ENCODE measurements at places on chromosomes 3 and 15.

- DNase-seq: no peak
Observed at GRCh38 chr3:148943506-148944205, 47.7 kb upstream of the GYG1 start.

DNA sequence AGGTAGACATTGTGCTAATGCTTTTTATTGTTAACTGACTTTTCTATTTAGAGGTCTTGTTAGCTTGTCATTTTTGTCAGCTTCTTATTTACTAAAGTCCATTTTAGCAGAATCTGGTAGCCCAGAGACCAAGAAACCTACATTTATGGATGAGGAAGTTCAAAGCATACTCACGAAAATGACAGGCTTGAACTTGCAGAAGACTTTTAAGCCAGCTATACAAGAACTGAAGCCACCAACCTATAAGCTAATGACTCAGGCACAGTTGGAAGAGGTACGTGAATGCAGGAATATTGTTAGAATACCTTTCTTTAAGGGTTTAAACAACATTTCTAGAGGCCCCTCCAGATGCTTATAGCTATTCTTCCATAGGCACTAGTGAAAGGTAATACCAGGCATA is 3.0 kb downstream of the MRPS22 start:
- no peak for DNase-seq

DNA sequence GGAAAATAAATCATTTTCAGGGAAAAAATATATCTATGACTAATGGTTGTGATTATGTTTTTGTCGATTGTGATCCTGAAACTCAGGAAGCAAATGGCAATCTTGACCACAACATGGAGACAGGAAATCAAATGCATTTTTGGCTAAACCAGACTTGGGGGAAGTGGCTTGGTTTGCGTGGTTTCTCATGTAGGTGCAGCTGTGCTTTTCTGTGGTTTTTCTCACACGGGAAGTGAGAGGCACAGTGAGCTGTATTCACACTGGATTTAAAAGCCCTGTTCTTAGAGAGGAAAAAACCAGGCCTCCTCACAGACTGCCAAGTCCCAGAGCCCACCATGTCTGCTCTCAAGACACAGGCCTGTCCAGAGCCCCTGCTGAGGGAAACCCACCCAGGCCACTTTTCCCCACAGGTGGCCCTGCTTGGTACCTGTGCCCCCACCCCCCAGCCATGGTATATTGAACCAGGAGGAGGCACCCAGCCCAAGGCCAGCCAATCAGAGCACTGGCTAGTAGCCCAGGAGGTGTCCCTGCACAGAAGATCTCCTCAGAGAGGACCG is 46.1 kb downstream of the BTD start:
- DNase-seq: no peak

- DNase-seq: no peak
Observed at GRCh38 chr3:78201091-78201490, 1161.2 kb downstream of the ROBO2 start.

DNA sequence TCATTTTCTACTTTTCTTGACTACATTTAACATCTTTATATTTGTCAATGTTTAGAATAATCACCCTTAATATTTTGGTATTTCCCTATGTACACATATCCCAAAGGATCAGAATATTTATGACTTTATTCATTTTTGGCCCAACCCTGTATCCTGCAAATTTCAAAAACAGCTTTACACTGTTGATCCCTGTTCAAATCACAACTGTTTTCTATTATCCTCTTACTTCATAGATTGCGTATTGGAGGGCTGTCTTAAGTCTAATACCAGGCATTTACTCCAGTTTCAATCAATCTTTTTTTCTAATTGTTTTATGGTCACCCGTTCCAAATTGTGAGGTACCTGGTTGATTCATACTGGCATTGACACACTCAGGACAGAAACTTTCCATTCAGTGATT is 107.9 kb downstream of the RPL22L1 start:
- DNase-seq: no peak

GRCh38 chr3:29283231-29284119 is 2.6 kb downstream of the RBMS3 start:
- DNase-seq: no peak

- DNase-seq: no peak
Observed at GRCh38 chr3:167918686-167919085, 177.0 kb downstream of the GOLIM4 start.

GRCh38 chr3:175741951-175742350 is 882.8 kb downstream of the NAALADL2 start:
- DNase-seq: no peak

GRCh38 chr3:138127636-138128365 is 4.4 kb downstream of the A4GNT start:
- no peak for DNase-seq

- DNase-seq: no peak
Observed at GRCh38 chr3:93843981-93844380, 129.7 kb downstream of the PROS1 start.

- DNase-seq: no peak
Observed at GRCh38 chr3:171172070-171172469, 145.6 kb upstream of the SLC2A2 start.

DNA sequence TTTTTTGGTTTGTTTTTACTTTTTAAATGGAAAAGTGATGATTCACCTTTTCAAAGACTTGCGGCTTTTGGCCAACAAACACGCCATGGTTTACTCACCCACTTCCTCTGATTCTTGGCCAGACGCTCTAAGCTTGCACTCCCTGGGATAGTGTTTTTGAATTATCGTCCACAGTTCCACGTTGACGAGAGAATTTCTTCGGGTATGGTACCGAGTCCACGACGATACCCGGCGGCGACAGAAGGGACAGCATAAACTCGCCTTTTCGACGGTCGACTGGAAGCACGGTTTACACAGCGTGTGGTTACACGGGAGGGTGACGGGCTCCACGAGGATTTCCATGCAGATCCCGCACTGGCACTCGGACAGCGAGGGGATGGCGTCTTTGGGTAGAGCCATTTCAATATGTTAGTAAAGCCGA is 783 bp downstream of the RNF168 start:
- no peak for DNase-seq

- no peak for DNase-seq
Observed at GRCh38 chr3:165103616-165104015, 25.3 kb upstream of the SI start.

- no peak for DNase-seq
Observed at GRCh38 chr15:53400986-53401385, 358.5 kb downstream of the WDR72 start.

DNA sequence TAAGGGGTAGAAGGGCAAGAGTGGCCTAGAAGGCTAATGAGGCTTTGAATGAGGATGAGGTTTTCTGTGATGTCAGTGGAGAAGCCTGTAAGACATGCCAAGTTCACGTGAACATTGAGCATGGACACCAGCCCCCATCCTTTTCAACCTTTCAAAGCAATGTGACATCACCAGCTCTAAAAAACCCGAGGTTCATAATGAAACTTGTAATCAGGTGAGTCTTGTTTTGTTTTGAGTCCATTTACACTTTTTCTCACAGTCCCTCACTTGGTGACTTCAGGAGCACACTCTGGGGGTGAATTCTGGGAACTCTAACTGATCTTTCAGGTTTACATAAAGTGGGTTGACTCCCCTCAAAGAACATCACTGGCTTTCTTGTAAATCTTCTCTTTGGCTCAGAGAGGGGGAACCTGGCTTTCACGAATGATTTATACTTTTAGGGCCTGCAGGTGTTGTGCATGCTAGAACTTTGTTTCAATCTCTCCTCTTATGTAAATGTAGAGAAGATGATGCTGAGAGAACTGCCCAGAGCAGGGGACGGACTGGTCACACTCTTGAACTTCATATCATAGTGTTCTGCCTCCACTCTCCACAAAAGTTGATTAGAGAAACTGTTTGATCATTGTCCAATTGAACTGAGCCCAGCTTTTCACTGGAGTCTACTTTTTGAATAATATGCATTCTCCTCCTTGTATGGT is 224.7 kb upstream of the SATB1 start:
- peak; percentile 41 for DNase-seq

DNA sequence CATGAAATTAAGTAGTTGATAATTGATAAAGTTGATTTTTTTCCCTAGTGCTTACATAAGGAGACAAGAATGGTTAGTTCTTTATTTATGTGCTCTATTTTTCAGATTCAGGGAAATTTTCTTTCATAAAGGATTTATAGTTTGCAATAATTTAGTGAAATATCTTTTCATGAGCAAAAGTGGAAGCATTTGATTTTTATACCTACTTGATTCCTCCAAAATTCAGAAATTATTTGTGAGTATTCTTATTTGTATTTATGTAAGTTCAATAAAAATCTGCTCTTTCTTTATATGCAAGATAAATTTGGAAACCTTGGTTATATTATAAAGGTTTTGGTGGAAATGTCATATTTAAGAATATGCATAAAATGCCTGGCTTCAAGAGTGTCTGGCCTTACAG is 14.7 kb upstream of the SLCO2A1 start:
- no peak for DNase-seq

Measured in stimulated activated CD4-positive, alpha-beta T cell treated with anti-CD3 and anti-CD28 coated beads, TNF-alpha, amount 100 ng/mL, for 24 hours (primary cell).